Fibroblast of skin of abdomen (primary cell): ENCODE measurements at places on chromosomes 13 and 19.

DNA sequence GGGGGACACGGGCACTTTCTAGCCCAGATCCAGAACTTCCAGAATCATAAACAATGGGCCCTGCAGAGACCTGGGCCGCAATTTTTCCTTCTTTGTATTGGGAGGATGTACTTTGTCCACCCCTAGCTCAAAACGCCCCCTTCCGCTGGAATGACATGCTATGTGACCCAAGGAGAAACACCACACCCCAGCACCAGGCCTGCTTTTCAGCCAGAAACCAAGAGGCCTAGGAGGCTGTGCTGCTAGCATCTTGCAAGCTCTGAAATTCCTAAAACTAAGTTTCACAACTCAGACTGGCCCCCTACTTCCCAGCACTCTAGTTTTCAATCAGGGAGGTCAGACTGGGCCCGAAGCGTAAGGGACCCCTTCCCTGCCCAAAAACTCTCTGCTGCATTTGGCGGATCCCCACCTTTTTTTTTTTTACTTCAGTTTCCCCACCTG lies 538 bp downstream of the LSM4 start:
- DNase-seq: peak; percentile 60

- peak; percentile 2 for DNase-seq
Observed at GRCh38 chr13:108342369-108343289, 73.1 kb downstream of the TNFSF13B start.

DNA sequence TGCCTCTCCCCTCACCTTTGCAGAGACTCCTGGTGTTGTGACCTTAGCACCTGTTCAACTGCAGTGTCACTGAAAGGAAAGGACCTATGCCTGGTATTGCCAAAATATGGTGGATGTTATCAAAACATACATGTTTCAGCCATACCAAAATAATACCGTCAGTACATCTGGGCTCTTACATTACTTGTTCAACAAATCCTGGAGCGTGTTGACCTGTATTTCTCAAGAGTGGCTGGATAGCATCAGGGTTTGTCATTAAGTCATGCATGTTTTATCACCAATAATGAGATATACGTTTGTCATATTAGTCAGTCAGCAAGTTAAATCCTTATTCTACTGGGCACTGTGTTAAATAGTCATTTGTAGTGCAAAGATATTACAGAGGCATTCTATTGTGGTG lies 290.8 kb downstream of the SHISA2 start:
- DNase-seq: no peak

DNA sequence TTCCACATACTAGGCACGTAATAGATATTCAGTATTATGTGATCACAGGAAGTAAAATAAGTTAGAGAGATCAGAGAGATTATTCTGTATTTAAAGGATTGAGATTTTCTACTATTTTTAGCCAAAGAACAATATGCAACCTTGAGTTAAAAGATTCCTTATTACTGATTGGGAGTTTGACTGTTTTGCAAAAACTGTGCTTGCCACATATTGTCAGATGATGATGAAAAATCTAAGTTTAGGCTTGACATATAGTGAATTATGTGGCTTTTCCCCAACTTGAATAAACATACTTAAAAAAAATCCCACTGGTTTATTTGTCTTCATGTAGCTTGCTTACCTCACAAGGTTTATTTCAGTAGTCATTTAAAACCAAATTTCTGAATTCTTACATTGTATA lies 194.4 kb downstream of the KCNRG start:
- no peak for DNase-seq

- no peak for DNase-seq
Observed at GRCh38 chr13:55361141-55361540, 1779.6 kb upstream of the PRR20A start.

- no peak for DNase-seq
Observed at GRCh38 chr13:66225072-66225471, 1005.1 kb downstream of the PCDH9 start.

GRCh38 chr13:56988543-56988942 lies 152.2 kb upstream of the PRR20A start:
- no peak for DNase-seq

DNA sequence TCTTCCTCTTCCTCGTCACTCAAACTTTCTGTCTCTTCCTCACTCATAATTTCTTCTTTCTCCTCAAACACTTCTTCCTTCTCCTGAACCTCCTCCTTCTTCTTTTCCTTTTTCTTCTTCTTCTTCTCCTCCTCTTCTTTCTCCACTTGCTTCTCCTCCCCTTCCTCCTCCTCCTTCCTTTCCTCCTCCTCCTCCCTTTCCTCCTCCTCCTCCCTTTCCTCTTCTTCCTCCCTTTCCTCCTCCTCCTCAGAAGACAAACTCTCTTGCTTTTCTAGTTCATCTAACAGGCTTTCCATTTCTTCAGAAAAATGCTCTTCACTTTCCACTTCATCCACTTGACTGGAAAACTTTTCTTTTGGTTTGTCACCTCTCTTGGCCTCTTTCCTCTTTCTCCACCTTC lies 19.8 kb downstream of the WDR87 start:
- DNase-seq: no peak

GRCh38 chr19:6935618-6936017 lies 48.2 kb downstream of the ADGRE1 start:
- DNase-seq: no peak

- DNase-seq: peak; percentile 25
Observed at GRCh38 chr13:50170447-50171037, 155.3 kb downstream of the KCNRG start.

DNA sequence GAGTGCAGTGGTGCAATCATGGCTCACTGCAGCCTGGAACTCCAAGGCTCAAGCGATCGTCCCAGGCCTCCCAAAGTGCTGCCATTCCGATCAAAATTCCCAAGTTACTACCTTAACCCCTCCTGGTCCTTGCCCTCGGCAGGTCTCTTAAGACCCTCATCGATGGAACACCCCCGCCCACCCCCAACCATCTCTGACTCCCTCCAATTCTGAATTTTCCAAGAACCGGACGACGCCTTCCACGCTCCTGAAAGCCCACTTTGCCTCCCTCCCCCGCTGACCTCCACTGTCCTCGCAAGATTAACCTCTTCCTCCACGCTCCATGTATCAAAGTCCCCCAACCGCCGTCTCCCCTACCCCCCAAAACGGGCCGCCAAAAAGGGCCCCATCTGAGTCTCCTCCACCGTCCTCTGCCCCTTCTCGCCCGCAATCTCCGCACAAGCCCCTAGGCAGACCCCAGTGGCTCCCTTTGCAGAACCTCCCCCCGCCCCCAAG lies 539 bp downstream of the DAPK3 start:
- DNase-seq: no peak
